AG04449 (cell line): ENCODE measurements at places on chromosomes 2 and 18.

GRCh38 chr2:234792621-234793022, 159.2 kb upstream of the SH3BP4 start:
- DNase-seq = no peak

GRCh38 chr2:147569426-147569825, 275.4 kb upstream of the ACVR2A start:
- no peak for DNase-seq

- DNase-seq = no peak
These were observed 7.1 kb upstream of the CFAP53 start for GRCh38 chr18:50273203-50274043.

DNA sequence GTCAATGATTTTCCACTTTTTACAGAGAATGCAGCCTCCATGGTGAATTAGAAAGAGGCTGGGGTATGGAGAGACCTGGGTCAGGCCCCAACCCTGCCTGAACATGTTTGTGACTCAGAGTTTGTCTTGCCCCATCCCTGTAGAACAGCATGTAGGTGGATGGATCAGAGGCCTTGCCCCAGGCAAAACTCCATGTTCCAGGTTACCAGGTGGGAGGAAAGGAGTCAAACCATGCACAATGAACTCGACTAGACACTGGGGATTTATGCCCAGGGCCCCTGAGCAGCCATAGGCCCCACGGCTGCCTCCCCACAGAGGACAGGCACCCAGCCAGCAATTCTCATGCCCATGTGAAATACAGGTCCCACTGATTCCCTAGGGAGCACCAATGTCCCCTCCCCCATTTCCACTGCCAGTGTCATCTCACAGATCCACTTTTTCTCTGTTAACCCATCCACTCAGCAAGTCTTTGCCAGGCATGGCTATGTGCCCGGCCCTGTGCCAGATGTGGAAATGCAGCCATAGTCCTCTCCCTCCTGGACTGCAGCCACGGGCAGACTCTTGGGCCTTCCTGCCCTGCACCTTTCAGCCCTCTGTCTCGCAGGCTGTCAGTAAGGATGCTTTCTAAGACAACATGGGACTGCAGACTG, 737.8 kb upstream of the HS6ST1 start:
- no peak for DNase-seq

GRCh38 chr18:48752478-48752877, 198.3 kb downstream of the SMAD7 start:
- no peak for DNase-seq

GRCh38 chr18:32553174-32553573, 82.5 kb upstream of the GAREM1 start:
- DNase-seq = no peak

DNA sequence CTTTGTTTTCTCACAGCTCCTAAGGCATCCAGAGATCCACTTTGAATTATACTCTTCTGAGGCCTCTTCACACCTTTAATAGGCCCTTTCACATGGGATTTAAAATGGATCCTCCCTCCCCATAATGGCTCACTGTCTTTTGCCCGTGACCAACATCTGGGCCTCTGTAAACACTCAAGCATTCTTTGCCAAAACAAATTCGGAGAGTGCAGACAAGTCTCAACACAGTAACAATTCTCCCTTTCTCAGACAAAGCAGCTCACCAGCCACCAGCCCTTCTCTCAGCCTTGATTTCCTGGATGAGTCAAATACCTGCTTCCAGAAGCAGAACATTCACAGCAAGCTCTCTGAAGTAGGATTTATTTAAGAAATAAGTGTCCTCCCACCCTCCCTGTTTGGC, 14.0 kb upstream of the IMP4 start:
- no peak for DNase-seq
